ENCODE measurements at places on chromosomes 12 and 14. TPM values are rescaled to one million over a fixed set of nuclear protein-coding genes. Genes with fewer than 3 reads are reported as not detected.

The FZD10 gene
- not detected for total RNA-seq

The ACVRL1 gene
- total RNA-seq, result 3.9 TPM

The A2M gene
- total RNA-seq, result not detected

The SPTB gene
- 0.05 TPM for total RNA-seq

The CHST11 gene
- 11.3 TPM for total RNA-seq

The LIMA1 gene
- total RNA-seq, result 151 TPM

The ART4 gene
- 6.5 TPM for total RNA-seq

The CFAP73 gene
- total RNA-seq, result not detected

The MANSC4 gene
- 0.89 TPM for total RNA-seq

The OLR1 gene
- 0.23 TPM for total RNA-seq

Measured in smooth muscle cell of the umbilical artery (primary cell).